ENCODE measurements at places on chromosomes 1 and 21. TPM values are rescaled to one million over a fixed set of nuclear protein-coding genes. Genes with fewer than 3 reads are reported as not detected.

ARHGAP29 gene
- total RNA-seq: 114 TPM

ADGRB2 gene
- 3.9 TPM for total RNA-seq

PROK1 gene
- not detected for total RNA-seq

PGBD2 gene
- 3.5 TPM for total RNA-seq

CRNN gene
- total RNA-seq: not detected

AGTRAP gene
- 113 TPM for total RNA-seq

LCE1A gene
- total RNA-seq: not detected

EFNA3 gene
- 1.4 TPM for total RNA-seq

KCNH1 gene
- total RNA-seq: 1.5 TPM

EDARADD gene
- 2.3 TPM for total RNA-seq

DNA sequence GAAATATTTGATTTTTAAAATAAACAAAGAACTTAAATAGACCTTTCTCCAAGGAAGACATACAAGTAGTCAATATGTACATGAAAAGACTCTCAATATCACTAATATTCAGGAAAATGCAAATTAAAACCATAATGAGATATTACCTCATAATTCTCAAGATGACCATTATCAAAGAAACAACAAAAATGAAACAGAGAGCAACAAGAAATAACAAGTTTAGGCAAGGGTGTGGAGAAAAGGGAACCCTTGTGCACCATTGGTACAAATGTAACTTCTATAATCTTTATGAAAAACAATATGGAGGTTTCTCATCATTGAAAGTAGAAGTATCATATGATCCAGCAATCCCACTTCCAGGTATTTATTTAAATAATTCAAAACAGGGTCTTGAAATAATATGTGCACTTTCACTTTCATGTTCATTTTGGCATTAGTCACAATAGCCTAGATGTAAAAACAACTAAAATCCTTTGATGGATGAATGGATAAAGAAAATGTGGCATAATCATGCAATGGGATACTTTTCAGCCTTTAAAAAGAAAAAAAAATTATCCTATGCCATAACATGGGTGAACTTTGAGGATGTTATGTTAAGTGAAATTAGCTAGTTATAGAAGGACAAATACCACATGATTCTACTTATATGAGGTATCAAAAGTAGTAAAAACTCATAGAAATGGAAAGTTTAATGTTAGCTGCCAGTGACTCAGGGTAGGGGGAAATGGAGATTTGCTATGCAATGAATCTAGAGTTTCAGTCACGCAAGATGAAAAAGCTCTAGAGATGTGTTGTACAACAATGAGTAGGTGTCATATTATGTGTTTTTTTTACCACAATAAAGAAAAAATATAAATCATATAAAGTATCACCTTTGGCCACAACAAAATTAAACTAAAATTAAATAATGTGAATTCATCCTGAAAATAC, 114.5 kb upstream of the LYPLAL1 start:
- no peak for DNase-seq

DNA sequence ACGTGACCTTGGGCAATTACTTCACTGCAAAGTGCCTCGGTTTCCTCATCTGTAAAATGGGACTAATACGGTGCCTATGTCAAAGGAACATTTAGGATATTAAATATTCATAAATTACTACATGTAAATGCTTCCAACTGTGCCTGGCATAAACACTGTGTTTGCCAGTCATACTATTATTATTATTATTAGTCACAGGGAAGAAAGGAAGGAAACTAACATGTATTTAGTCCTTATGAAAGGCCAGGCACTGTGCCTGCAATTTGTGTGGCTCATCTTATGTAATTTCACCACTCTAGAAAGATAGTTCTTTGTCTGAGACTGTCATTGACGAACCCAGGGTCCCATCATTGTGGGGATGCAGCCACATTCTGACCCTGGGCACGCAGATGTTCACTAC, 45.0 kb downstream of the EPHB2 start:
- DNase-seq: peak; percentile 26

DNA sequence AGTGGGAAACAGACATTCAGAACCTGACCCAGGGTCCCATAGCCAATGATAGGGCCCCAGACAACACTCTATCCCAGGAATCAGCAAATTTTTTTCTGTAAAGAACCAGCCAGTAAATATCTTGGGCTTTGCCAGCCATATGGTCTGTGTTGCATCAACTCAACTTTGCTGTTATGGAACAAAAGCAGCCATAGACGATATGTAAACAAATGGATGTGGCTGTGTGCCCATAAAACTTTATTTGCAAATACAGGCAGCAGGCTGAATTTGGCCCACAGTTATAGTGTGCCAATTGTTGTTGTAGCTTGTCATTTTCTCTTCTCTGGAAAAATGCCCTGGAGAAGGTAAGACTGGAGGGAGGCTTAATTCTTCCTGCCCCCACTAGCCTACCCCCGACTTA, 431.1 kb upstream of the VAMP3 start:
- DNase-seq: no peak

GRCh38 chr1:154014154-154014907, 23.8 kb downstream of the RPS27 start:
- DNase-seq: peak; percentile 82

- DNase-seq: peak; percentile 55
These were observed 37.8 kb upstream of the GBP5 start for GRCh38 chr1:89310505-89310904.

DNA sequence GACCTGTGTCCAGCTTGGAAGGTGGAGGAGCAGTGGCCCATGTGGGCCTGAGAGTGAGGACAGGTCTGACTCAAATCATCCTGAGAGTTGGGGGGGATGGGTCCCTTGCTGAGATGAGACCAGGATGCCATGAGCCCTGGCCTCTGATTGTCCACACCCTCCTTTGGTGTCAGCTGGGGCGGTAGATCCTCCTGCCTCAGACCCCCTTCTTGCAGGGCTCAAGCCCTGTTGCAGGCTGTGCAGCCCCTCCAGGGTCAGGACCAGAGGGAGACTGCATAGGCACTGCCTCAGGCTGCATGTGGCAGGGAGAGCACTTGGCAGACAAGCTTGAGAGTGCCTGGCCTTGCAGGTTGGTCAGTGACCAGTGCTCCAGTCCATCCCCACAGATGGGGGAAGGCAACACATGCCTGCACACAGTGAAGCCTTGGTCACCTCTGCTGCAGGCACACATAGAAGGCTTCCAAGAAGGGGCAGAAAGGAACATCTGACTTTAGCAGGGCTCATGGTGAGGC, 82.2 kb upstream of the ACTRT2 start:
- DNase-seq: no peak

GRCh38 chr1:4752059-4752458, 97.7 kb downstream of the AJAP1 start:
- DNase-seq: no peak

DNA sequence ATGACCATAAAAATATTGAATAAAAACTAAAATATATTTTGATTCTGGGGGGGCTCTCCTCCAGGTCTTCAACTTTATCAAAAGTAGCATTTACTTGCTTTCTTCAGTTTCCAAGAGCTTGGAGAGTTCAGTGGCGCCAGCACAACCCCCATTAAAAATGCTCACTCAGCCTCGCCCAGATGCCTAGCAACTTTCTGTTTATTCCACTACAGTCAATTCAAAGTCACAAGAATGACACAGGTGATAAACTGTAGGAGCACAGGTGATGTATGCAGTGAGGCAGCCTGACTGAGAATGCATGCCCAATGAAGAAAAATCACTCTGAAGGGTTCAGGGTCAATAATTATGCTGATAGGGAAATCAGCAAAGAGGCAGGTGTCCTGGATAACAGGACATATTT, 159.4 kb upstream of the ATP1B1 start:
- no peak for DNase-seq

- no peak for DNase-seq
These were observed 4.7 kb downstream of the ELF3 start for GRCh38 chr1:202014915-202015661.

DNA sequence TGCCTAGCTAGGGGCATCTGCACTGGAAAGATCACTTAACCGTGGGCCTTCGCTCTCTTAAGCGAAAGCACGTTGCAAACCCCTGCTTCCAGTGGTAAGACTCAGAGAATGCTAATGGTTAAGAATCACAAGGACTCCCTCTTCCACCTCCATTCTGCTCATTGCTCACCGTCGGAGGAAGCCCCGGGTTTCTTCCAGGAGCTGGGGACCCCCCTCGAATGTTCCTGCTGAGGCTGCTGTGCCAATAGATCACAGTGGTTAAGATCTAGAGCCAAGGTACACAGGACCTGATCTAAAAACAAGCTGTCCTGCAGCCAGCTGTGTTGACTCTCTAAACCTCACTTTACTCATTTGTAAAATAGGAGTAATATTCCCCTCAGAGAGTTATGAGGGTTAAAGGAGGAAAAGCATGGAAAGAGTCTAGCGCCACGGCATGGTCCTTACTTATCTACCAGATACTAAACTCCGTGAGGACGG, 765 bp downstream of the VAMP3 start:
- DNase-seq: peak; percentile 18

GRCh38 chr1:235624721-235625333, 24.8 kb downstream of the GNG4 start:
- DNase-seq: no peak

GRCh38 chr1:97441966-97442365, 478.9 kb downstream of the DPYD start:
- no peak for DNase-seq
